ENCODE measurements at places on chromosomes 16 and 17. TPM values are rescaled to one million over a fixed set of nuclear protein-coding genes. Genes with fewer than 3 reads are reported as not detected.

Gene QPRT
- 18.4 TPM for total RNA-seq

Gene ANKRD40CL
- not detected for total RNA-seq

Gene ASPA
- 0.10 TPM for total RNA-seq

Gene HSDL1
- 18.2 TPM for total RNA-seq

Gene MARCHF10
- total RNA-seq = 0.10 TPM

Gene HOXB2
- 11.9 TPM for total RNA-seq

Gene TLK2
- total RNA-seq = 22.8 TPM

Gene TBC1D3I
- total RNA-seq = not detected

Gene ZNF174
- total RNA-seq = 4.9 TPM

Gene RUNDC3A
- not detected for total RNA-seq

Gene KIFC3
- 49.3 TPM for total RNA-seq

Gene STX1B
- total RNA-seq = 0.60 TPM

Gene TAC4
- total RNA-seq = not detected

Gene SULT1A3
- total RNA-seq = 6.0 TPM

Gene SP6
- not detected for total RNA-seq

Gene CACNG4
- not detected for total RNA-seq

Gene PEX12
- total RNA-seq = 7.7 TPM

Gene SEPTIN12
- total RNA-seq = not detected

Gene EVPL
- total RNA-seq = not detected

Gene ELOB
- total RNA-seq = 387 TPM

Gene TNP2
- total RNA-seq = not detected

Gene MYH1
- total RNA-seq = not detected

Gene KRTAP9-8
- not detected for total RNA-seq

Gene CACNG1
- total RNA-seq = not detected

Gene PRR35
- not detected for total RNA-seq

Gene CA10
- total RNA-seq = not detected

Gene STH
- total RNA-seq = not detected

Gene PNMT
- 0.68 TPM for total RNA-seq

Gene BRIP1
- total RNA-seq = 10.7 TPM

Gene EFNB3
- 1.3 TPM for total RNA-seq

Measured in RPMI7951 (cell line).